NCI-H1092 (cell line): ENCODE measurements at places on chromosomes 13 and 19.

GRCh38 chr13:71274923-71275608 is 591.9 kb downstream of the DACH1 start:
- DNase-seq = no peak

GRCh38 chr19:11694533-11695439 is 44.0 kb downstream of the ZNF823 start:
- DNase-seq = peak; percentile 90

GRCh38 chr19:53696951-53697350 is 65.2 kb downstream of the DPRX start:
- no peak for DNase-seq

- DNase-seq = no peak
Observed at GRCh38 chr19:55172741-55173140, 6.3 kb upstream of the DNAAF3 start.

GRCh38 chr19:35404879-35405622 is 34.2 kb downstream of the GPR42 start:
- no peak for DNase-seq

- DNase-seq = no peak
Observed at GRCh38 chr13:63209330-63210017, 1793.8 kb upstream of the PCDH20 start.

GRCh38 chr19:49475995-49476880 is 2.2 kb downstream of the FLT3LG start:
- DNase-seq = no peak

DNA sequence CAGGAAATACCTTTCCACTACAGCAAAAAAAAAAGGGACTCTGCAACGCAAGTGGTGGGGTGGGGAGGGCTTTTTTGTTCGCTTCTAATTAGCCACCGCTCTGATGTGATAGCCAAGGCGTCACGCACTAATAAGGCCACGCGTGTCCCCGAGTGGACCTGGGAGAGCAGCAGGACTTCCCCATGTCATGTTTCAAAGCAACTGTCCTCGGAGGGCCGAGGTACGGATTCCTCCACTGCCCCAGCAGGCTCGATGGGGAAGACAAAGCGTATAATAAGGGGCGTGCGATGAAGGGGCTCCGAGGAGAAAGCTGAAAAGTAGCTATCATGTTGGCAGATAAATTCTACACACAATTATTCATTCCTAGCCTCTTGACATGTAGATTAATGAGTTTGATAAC is 179.7 kb upstream of the ZNF507 start:
- DNase-seq = no peak
